ENCODE measurements at places on chromosomes 4 and X.

GRCh38 chr4:10773010-10773409 lies 88.4 kb upstream of the CLNK start:
- DNase-seq: no peak

GRCh38 chrX:139801397-139801813 lies 93.4 kb upstream of the MCF2 start:
- DNase-seq: no peak

GRCh38 chr4:132395561-132395960 lies 753.5 kb upstream of the PCDH10 start:
- no peak for DNase-seq

DNA sequence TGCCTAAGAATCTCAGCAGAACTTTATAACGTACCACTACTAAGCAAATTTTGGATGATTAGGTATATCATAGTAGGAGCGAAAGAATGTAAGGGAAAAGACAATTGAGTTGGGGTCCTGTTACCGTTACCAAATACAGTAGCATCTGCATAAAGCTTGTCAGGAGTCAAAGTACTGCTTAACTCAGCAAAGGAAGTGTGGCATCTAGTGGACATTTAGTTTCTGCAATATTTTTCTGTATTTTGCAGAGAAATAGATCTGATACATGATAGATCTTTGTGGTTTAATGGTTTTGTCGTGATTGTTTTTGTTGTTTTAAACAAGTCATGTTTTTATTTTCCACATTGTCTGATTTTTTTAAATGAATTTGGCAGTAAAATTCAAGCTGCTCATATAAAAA lies 81.0 kb upstream of the SMARCAD1 start:
- no peak for DNase-seq

GRCh38 chr4:138951764-138952163 lies 63.8 kb upstream of the NOCT start:
- no peak for DNase-seq

DNA sequence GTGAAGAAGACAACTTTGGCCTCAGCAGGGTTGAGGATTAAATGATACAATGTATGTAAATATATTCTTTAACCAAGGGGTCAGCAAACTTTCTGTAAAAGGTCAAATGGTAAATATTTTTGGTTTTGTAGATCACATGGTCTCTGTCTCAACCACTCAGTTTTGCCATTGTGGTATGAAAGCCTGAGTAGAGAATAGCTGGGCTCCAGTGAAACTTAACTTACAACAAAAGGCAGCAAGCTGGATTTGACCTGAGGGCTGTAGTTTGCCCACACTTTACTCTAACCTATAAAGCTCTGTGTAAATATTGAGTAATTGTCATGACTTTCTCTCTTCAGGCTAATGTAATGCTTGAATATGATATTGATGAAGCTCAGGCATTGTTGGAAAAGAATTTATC lies 19.6 kb downstream of the VBP1 start:
- DNase-seq: no peak

Data from NCI-H524 (cell line).